ENCODE measurements at places on chromosomes 4 and X.

DNA sequence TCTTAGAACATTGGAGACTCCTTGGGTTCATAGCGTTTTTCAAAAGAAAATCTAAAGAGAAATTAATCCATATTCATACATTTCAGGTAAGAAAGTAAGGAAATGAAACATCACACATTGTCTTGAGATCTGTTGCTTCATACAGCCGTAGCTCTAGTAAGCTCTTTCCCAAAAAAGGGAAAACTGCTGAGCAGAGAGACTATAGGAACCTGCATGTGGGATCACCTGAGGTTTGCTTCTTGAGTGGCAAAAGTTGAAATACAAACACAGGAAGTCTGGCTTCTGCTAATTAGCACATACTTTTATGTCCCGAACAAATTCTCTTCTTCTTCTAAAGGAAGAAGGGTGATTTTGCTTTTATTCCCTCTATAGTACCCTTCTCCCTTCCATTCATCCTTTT lies 57.7 kb downstream of the MRPL1 start:
- no peak for DNase-seq

GRCh38 chrX:120564925-120565324 lies 4.2 kb upstream of the CUL4B start:
- no peak for DNase-seq

GRCh38 chrX:51975811-51976210 lies 82.4 kb downstream of the MAGED1 start:
- no peak for DNase-seq

DNA sequence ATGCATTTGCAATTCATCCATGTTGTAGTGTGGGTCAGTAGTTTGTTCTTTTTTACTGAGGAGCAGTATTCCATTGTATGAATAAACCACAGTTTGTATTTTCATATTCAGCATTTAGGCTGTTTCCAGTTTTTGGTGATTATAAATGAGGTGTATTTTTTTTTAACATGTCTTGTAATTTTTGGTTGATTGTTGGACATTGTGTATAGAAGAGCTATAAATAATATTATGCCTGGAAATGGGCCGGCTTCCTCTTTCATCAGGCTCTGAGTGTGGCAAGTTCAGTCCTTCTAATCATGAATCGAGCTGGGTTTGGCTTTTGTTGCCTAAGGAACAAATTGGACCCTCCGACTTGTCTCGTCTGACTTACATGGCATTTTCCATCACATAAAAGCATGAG lies 115.7 kb downstream of the PSAPL1 start:
- no peak for DNase-seq

DNA sequence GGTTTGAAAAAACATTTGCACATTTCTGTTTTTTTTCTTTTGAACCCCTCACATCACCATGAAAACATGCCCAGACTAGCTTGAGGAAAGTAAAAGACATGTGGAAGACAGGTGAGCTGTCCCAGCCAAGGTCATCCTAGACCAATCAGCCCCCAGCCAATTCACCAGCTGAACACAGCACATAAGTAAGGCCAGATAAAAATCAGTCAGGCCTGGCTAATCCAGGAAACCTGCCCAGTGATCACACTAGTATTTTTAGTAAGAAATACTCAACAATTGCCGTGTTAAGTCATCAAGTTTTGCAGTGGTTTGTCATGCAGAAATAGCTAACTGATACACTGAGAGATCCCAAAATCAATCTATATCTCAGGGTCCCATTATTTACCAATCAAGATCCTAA lies 4.4 kb upstream of the SMR3A start:
- no peak for DNase-seq

GRCh38 chrX:17758382-17758781 lies 21.1 kb downstream of the SCML1 start:
- DNase-seq: no peak

- no peak for DNase-seq
Observed at GRCh38 chrX:52216541-52216940, 31.9 kb downstream of the MAGED4 start.

GRCh38 chrX:43551590-43551989 lies 104.5 kb upstream of the MAOA start:
- DNase-seq: no peak

- no peak for DNase-seq
Observed at GRCh38 chrX:104445591-104445990, 120.4 kb upstream of the IL1RAPL2 start.

- no peak for DNase-seq
Observed at GRCh38 chr4:15498356-15498755, 28.7 kb downstream of the CC2D2A start.

DNA sequence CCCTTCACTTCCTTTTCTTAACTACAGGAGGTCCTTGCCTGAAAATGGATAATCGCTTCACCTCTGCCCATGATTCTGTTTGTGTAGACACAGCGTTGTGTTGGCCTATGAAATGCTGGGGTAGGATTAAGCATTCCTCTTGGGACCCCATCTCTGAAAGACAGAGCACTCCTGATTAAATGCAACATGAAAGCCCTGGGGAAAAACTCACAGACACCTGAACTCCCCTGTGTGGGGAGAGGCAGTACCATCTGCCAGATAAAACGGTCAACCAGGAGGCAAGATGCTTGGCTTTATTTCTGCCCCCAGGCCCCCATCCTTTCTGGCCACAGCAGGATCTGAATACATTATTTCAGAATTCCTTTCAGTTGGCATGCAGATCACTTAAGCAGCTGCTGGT lies 1.9 kb downstream of the LGI2 start:
- DNase-seq: no peak

DNA sequence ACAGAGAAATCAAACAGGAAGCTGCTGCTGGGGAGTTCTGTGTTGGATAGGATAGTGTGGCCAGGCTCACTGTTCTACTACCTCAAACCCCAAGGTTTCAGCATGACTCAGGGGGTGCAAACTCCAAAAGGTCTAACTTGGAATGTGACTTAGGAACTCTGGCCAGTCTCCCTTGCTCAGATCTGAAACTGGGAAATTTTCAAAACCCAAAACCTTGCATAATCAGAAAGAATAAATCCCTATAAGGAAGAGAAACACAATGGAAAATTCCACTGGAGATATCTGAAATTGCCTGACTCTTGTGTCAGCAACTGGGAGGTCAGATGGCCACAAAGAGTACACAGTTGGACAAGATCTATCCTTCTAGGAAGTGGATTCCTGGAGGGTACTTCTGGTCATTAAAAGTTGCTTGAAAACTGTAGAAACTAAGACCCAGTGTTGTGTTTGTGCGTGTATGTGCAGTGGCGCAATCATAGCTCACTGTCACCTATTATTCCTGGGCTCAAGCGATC lies 58.0 kb downstream of the PPEF2 start:
- DNase-seq: no peak

GRCh38 chrX:38618180-38618579 lies 56.8 kb downstream of the TSPAN7 start:
- peak; percentile 74 for DNase-seq

- DNase-seq: no peak
Observed at GRCh38 chrX:30673127-30673796, 20.0 kb downstream of the GK start.

- no peak for DNase-seq
Observed at GRCh38 chrX:11504234-11504633, 161.5 kb downstream of the ARHGAP6 start.

DNA sequence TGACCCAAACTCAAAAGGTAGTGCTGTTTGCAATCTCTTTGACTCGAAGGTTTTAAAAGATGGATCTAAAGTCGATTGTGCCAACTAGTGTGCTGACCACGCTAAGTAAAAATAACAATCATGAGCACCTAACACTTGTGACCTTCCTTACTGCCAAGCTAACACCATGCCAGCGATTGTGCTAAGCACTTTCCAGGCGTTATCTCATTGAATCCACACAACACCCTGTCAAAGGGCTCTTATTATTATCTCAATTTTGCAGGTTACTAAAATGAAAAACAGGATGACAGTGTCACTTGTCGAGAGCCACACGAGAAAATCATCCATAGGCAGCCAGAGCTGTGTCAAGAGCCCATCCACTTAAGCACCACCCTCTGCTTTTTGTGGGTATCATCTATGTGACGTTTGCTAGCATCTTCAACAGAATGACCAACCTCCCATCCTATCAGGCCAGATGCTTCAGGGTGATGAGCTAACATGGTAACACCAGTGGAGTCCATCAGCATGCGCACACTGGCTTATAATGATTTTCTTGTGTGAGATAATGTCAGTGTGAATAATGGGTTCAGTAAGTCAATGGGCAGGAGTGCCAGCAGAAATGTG lies 893 bp upstream of the GAB3 start:
- DNase-seq: no peak

DNA sequence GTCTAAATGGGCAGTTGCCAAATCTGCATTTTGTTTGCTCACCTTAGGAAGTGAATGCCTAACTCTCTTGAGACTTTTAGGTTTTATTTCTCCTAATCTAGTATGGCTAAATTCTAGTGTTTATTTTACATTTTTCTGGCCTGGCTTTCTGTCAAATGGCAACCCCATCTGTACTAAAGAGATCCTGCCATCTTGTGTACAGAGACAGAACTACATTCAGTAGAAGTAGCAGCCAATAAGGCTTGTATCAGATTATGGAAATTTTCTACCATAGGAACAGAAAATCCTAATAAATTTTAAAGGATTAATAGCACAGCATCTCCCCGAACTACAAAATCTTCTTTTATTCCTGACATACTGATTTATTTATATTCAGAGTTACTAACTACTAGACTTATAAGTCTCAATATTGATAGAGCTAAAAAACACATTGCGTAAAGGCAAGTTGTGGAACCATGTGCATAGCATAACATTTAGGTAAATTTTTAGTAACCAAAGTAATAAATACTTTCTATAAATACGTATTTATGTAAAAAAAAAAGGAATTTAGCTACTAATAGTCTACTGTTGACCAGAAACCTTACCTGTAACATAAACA lies 45.5 kb downstream of the TMEM144 start:
- peak; percentile 60 for DNase-seq

DNA sequence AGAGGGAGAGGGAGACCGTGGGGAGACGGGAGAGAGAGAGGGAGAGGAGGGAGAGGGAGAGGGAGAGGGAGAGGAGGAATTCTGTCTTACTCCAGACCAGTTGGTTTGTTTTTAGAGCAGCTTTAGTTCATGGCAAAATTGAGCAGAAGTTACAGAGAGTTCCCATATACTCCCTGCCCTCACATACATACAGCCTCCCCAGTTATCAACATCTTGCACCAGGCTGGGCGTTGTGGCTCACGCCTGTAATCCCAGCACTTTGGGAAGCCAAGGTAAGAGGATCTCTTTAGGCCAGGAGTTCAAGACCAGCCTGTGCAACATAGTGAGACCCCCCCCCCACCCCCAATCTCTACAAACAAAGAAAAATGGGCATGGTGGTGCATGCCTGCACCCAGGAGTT lies 79.8 kb upstream of the OGT start:
- no peak for DNase-seq

GRCh38 chr4:86019906-86020305 lies 339.9 kb downstream of the MAPK10 start:
- DNase-seq: no peak

DNA sequence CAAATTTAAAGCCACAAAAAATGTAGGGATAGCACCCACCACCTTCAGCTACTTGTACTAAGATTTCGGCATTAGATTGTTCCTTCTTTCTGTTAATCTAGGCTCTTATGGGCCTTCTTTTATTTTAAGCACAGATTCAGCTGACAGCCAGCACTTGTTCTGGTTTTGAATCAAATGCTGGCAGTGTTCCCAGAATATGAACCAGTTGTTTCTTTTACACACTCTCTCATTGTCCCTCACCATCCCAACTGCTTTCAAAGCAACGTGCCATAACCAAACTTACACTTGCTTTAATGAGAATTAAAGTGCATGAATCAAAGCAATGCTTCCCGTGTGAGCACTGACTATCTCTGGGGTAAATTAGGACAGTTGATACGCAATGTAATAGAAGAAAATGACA lies 744.5 kb upstream of the FAM241A start:
- DNase-seq: no peak

GRCh38 chr4:162497564-162498167 lies 333.9 kb upstream of the FSTL5 start:
- DNase-seq: peak; percentile 86

GRCh38 chrX:149877636-149878035 lies 3.3 kb upstream of the MAGEA8 start:
- no peak for DNase-seq

- no peak for DNase-seq
Observed at GRCh38 chr4:183445097-183445428, 627 bp downstream of the CDKN2AIP start.

GRCh38 chrX:147737690-147738089 lies 174.0 kb upstream of the FMR1 start:
- DNase-seq: no peak

DNA sequence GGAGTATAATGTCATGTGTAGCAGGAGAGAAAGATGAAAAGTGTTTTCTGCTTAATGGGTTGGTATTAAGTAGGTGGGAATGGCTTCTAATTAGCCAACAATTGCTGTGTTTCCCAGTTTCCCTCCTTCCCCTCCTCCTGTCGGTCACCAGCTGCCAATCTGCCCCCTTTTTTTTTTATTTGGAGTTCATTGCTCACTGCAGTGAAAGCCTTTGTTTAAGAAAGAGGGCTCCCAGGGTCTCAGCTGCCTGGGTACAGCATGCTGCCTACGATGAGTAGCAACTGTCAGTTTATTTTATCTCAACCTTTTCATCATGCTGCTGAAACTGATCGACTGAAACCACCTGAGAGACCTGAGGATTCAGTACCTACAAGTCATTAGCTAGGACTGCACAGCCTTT lies 149.0 kb downstream of the POU4F2 start:
- DNase-seq: no peak

GRCh38 chr4:140448162-140448561 lies 20.7 kb upstream of the CLGN start:
- DNase-seq: no peak
